GOT3 (cell line): ENCODE measurements at places on chromosomes 13 and 19.

- no peak for DNase-seq
Observed at GRCh38 chr19:2154587-2155075, 3.3 kb upstream of the AP3D1 start.

- no peak for DNase-seq
Observed at GRCh38 chr19:15426485-15427349, 7.9 kb upstream of the AKAP8L start.

GRCh38 chr13:50524560-50524959 is 318.9 kb downstream of the DLEU7 start:
- DNase-seq, result no peak

DNA sequence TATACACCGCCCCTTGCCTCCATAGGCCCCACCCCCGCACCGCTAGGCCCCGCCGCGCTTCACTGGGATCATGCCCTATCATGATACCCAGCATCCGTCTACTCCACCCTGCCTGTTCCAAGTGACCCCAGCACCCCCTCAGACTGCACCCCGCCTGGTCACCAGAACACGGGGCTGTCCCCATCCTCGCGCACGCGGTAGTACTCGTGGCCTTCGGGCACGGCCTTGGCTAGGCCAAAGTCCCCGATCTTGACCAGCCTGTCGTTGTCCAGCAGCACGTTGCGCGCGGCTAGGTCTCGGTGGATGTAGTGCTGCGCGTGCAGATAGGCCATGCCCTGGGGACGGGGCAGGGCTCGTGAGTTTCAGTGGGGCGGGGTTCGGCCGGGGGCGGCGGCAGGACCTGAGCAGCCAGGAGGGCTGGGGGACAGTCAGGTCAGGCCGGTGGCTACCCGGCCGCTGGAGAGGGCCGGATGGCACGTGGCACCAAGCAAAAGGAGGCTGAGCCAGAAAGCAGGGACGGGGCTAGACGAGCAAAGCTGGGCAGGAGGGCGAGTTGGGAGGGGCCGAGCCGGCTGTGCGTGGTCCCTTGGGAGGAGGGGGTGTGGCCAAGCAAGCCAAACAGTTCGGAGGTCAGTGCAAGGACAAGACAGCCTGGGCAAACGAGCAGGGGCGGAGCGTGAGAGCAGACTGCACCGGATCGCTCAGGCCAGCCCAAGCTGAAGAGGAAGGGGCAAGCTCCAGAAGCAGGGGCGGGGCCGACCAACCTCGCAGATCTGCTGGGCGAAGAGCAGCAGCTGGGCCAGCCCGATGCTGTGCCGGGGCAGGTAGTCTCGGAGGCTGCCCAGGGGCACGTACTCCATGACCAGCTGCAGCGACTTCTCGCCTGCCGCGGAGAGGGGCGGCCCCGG is 13.6 kb upstream of the ICAM3 start:
- no peak for DNase-seq

- no peak for DNase-seq
Observed at GRCh38 chr19:45553464-45553863, 31.1 kb downstream of the OPA3 start.

GRCh38 chr13:39446865-39447264 is 156.1 kb downstream of the LHFPL6 start:
- DNase-seq, result no peak

DNA sequence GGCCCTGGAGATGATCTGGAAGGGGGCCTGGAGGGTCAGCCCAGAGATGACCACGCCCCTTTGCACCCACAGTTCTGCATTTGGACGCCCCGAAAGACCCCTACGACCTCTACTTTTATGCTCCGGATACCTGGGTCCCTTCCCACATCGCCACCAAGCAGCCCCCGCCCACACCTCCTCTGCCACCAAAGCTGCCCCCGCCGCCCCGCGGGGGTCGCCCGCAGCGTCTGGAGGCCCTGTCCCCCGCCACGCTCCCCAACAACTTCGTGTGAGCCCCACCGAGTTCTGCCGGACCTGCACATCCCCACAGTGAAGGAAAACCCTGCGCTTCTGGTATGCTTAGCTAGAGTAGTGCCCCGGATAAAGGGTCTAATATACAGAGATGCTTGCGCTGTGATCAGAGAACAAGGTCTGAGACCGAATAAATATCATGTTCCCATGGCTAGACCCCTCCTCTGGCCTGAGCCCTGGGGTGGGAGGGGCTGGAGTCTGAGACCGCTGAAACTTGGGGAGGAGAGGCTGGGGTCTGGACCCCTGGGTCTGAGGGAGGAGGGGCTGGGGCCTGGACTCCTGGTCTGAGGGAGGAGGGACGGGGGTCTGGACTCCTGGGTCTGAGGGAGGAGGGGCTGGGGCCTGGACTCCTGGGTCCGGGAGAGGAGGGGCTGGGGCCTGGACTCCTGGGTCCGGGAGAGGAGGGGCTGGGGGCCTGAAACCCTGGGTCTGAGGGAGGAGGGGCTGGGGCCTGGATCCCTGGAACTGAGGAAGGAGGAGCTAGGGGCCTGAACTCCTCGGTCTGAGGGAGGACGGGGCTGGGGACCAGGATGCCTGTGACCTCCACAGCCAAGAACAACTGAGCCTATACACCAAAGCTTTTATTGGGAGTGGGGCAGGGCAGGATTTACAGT is 3.6 kb downstream of the GFY start:
- DNase-seq, result no peak

DNA sequence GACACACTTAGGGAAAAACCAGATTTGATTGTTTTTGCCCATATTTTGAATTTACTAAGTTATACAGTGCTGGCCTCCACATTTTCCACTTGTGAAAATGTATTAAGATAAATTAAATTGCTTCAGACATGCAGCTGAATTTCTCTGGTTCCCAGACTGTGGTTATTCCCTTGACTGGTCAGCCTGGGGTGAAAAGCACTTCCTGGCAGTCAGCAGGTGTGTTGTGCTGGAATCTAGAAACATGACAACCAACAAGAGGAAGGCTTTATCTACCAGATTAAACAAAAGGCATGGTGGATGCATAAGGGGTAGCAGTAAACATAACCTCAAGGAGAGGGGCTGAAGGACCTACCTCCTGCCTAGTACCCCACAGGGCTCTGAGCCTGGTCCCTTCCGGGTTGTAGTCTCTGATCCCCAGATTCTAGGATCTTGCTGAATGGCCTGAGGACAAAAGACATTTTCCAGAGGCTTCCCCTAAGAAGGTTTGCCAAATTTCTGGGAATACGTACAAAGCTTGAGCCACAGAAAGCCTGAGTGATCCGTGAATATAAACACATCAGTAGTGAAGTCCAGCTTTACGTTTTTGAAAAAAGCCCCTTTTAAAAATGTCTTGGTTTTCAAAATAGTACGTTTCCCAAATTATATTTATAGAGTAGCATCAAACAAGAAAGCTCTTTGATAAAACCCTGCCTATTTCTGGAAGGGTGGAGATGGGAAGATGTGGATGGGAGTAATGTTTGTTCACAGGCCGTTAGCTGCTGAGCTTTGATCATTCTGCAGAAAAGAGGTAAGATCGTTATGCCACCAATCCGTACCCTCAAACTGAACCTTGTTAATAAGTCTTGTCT is 133.4 kb downstream of the LACC1 start:
- DNase-seq, result no peak

DNA sequence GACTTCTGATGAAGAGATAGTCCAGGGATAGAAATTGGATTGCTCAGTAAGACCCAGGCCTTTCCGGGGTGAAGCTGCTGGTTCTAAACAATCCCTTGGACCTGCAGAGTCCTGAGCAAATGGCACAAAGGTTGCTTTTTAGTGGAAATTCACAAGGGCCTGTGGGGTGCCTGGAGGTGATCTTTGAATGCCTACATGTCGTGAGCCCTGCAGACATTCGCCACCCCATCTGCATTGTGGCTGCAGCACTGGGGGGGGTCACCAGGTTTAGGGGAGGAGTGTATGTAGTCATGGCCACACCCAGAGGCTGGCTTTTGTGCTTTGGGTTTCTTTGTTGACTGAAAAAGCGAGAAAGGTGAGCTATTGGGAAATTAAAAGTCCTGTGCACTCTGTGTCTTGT is 41.4 kb downstream of the SLC7A9 start:
- no peak for DNase-seq

DNA sequence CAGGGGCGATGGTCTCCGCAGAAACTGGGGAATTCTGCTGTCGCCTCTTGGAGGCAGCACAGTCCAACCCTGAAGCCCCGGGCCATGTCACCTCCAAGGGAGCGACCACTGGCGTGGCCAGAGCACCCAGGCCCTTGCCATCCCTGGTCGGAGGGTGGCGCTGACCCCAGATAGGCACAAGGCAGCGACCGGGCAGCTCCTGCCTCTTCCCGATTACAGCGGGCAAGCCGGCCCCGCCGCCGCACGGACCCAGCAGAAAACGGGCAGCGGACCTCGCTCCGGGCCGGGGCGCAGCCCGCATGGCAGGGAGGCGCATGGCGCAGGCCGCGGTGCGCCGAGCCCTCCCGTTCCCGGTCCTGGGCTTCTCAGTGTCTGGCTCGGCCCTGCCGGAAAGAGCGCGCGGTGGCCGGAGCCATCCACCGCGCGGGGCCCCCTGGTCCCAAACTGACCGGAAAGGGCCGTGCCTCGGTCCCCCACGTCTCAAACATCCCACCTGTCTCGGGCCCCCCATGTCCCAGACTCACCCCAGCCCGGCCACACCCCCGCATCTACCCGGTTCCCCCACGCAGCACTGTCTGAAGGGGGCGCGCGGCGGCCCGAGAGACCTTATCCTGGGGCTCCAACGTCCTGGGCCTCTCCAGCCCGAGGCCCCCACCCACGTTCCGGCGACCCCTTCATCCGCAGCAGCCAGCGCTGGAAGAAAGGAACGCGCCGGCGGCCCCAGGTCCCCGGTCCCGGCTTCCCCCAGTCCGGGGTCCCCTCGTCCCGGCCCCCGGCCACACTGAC is 727 bp downstream of the CERS1 start:
- no peak for DNase-seq

GRCh38 chr19:40465025-40465556 is 454 bp downstream of the BLVRB start:
- DNase-seq, result no peak

GRCh38 chr13:89061821-89062220 is 1390.7 kb downstream of the SLITRK5 start:
- no peak for DNase-seq
